ENCODE measurements at places on chromosomes 6 and 20.

DNA sequence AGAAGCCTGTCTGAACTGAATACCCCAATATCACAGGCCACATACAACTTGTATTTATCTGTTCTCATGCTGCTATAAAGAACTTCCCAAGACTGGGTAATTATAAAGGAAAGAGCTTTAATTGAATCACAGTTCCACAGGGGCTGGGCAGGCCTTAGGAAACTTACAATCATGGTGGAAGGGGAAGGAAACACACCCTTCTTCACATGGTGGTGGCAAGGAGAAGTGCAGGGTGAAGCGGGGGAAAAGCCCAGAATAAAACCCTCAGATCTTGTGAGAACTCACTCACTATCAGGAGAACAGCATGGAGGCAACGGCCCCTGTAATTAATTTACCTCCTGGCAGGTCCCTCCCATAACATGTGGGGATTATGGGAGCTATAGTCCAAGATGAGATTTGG, 50.3 kb upstream of the FNDC1 start:
- no peak for DNase-seq

DNA sequence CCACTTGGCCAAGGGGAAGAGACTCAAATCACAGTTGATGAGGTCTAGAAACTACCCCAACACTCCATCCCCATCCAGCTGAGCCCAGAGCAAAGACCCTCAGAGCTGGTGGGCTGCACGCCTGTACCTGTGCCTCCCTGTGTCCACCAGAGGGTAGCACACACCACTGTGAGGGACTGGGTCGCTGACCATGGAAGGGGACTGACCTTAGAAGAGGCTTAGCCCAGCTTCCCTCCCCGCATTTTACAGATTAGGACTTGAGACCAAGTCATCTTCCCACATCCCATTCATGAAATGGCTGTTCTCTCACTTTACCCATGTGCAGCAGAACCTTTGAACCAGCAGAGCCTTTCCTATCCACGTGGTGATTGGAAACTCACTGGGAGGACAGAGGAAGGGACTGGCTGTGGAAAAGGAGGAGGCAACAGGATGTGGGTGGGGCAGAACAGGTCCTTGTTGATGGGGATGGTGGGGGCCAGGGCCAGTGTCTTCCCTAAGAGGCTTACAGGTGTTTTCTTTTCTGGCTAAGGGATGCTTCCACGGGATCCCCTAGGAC, 44.3 kb downstream of the CPXM1 start:
- DNase-seq = no peak

DNA sequence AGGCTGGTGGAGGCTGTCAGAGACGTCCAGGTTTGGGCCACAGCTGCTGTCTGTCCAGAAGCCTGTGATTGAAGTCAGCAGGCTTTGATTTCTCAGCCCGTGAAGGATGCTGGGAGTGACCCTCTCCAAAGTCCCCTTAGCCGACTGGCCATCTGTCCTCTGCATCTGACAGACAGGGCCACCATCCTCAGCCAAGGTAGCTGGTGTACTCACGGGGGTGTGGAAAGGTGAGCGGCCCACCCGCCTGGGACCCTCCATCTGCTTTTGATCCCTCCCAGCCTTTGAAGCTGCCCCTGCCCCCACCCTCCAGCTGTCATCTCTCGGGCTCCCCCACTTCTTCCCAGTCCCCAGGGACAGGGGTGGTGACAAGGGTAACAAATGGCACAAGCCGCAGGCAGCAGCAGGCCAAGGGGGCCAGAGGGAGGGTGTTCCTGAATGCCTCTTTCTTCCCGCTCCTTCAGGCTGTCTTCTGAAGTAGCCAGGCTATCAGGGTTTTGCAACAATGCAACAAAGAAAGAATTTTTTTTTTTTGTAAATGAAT, 84.4 kb downstream of the EYA2 start:
- no peak for DNase-seq

DNA sequence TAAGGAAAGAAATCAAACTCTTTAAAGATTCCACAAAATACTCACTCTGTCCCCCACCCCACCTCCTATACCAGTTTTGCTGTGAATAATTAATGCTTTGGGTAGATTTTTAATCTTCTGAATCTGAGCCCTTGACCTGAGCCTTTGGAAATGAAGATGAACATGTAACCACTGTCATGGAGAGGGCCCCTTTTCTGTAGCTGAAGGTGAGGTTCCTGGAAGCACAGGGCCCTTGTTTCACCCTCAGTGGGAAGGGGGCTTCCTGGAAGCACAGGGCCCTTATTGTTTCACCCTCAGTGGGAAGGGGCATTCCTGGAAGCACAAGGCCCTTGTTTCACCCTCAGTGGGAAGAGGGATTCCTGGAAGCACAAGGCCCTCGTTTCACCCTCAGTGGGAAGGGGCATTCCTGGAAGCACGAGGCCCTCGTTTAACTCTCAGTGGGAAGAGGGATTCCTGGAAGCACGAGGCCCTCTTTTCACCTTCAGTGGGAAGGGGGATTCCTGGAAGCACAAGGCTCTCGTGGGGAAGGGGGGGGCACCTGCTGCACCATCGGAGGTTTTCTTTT, 75.7 kb downstream of the DACT2 start:
- no peak for DNase-seq

DNA sequence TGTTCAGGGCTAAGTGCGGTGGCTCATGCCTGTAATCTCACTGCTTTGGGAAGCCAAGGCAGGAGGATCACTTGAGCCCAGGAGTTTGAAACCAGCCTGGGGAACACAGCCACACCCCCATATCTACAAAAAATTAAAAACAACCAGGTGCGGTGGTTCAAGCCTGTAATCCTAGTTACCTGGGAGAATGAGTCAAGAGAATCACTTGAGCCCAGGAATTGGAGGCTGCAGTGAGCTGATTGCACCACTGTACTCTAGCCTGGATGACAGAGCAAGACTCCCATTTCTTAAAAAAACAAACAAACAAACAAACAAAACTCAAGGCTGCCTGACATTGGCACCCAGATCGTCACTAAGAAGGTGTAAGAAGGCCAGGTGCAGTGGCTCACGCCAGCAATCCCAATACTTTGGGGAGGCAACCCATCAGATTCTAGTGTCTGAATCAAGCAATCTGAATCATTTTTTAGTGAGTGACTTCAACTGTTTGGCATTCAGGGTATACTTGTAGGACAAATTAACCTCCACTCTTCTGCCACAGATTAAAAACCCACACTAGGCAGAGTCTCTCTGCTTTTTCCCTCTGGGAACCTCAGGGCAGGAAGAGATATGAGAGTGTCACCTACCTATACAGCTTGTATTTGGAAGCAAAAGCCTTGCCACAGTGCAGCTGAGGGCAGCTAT, 6.1 kb downstream of the PLAGL2 start:
- no peak for DNase-seq

GRCh38 chr6:80145509-80145908, 39.0 kb downstream of the BCKDHB start:
- no peak for DNase-seq
